NT2/D1 (cell line): ENCODE measurements at places on chromosomes 6 and 20.

DNA sequence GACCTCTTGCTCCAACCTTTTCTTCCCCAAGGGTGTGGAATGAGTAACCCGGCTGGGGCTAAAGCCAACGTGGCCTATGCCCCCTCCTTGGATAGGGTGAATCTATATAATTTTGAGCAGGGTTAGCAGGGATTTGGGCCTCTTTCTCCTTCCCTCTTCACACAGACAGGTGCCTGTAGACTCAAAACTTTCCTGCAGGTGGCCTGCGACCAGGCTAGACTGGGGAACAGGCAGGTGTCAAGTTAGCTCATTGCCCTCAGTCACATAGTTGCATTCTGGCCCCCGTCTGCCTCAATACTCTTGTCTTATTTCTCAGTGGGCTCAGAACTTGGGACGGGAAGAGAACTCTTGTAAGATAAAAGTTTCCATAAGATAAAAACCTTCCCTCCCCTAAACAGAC lies 243.0 kb downstream of the ATXN1 start:
- no peak for DNase-seq

DNA sequence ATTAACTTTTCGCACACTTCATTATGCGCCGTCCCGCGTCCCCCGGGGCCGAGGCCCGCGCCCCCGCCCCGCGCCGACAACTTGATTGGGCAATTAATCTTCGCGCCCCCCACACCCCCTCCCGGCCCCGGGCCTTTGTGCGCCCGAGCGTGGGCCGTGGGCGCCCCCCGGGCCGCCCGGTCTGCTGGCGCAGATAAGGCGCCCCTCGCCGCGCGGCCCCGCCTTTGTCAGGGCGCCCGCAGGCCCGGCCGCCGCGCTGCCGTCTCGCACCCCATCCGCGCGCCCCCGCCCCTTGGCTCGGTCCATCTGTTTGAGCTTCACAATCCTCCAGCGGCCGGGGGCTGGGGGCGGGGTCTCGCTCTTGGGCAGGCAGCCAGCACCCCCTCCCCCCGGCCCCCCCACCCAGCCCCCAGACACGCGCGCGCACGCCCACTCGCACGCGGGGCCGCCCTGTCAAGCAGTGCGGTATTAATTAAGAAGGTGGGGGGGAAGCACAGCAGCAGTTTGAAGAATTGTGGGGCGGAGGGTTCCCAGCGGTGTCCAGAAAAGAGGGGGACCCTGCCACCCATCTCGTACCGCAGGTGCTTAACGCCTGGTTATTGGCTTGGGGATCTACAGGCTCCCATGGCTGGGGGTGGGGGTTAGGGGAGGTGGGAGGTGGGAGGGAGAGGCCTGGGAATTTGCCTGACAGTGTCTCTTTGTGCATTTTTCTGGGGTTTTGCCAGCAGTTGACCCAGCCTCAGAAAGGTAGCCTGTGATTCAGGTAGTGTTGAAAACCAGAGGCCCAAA lies 34.6 kb upstream of the SCRT2 start:
- no peak for DNase-seq

DNA sequence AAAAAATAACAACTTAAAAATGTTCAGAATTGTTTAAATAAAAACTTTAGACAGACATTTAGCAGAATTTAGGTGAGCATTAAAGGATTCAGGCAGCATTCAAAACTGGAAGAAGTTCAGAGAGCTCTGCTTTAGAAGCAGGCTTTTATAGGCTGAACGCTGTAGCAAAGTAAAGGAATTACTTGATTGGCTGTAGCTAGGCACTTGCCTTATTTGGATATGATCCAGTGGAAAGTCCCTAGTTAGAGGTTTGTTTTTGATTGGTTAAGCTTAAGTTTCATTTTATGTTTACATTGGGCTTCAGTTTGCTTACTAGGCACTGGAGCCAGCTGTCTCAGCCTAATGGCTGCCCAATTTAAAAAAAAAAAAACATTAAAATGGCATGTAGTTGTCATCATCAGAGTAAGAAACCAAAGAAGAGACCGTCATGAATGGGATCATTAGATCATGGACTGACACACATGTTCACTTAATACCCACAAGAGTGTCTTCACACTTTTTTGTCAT lies 65.1 kb downstream of the CBFA2T2 start:
- no peak for DNase-seq

- DNase-seq, result no peak
Measured at GRCh38 chr6:161200610-161201370, 73.1 kb downstream of the AGPAT4 start.

- DNase-seq, result no peak
Measured at GRCh38 chr6:7579851-7580250, 10.1 kb upstream of the SNRNP48 start.

GRCh38 chr20:51094221-51094620 lies 71.3 kb upstream of the KCNG1 start:
- DNase-seq, result no peak

DNA sequence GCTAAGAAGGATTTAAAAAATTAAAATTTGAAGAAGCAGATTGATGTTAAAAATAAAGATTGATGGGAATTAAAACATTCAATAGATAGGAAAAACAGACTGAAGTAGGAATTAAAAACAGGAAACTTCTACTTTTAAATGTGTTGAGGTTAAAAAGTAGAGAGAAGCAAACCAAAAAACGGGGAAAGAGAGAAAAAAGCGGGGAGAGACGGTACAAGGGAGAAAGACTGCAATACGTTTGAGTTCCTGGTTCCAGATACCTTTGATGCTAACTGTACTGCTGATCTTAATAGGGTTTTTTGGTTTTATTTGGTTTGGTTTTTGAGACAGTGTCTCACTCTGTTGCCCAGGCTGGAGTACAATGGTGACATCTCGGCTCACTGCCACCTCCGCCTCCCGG lies 27.0 kb downstream of the LOC128125822 start:
- no peak for DNase-seq

- DNase-seq, result no peak
Measured at GRCh38 chr6:115270953-115271352, 789.7 kb downstream of the FRK start.

DNA sequence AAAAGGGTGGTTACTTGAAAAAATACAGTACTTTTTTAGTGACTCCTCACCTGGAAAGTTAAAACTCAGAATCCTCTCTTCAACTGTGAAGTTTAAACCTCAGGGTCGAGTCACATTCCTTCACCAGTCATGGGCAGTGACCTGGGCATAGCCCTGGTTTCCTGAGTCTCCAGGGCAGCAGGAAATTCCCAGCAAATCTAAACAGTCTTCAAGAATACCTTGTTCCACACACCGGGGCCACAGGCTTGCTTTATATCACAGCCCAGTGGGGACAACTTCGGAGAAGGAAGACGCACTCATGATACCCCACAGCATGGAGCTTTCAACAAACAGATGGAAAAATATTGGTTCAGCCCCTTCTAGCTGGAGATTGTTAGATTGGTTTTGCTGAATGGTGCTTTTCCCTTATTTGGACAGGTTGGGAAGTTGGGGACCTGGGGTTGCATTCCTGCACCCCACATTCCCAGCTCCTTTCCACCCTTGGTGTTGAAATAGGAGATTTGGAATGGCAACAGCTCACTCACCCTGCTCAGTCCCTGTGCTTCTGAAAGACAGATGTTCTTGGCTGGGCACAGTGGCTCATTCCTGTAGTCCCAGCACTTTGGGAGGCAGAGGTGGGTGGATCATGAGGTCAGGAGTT lies 113.0 kb upstream of the TMEM170B start:
- no peak for DNase-seq

DNA sequence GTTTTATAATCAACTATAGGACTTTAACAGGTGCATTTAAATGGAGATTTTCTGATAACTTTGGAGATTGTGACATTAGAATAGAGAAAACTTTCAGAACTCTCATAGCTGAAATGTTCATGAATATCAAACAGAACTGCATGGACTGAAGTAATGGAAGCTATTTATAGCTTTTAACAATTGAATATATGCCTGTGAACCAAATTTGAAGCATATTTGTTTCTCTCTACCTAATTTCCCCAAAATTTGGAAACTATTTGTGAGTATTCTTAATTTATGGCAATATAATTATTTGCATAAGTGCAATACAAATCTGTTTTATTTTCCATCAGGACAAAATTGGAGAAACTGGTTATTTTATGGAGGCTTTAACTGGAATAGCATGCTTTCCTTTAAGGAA lies 96.6 kb downstream of the PLG start:
- no peak for DNase-seq

- DNase-seq, result no peak
Measured at GRCh38 chr6:108441141-108441540, 119.6 kb upstream of the FOXO3 start.

DNA sequence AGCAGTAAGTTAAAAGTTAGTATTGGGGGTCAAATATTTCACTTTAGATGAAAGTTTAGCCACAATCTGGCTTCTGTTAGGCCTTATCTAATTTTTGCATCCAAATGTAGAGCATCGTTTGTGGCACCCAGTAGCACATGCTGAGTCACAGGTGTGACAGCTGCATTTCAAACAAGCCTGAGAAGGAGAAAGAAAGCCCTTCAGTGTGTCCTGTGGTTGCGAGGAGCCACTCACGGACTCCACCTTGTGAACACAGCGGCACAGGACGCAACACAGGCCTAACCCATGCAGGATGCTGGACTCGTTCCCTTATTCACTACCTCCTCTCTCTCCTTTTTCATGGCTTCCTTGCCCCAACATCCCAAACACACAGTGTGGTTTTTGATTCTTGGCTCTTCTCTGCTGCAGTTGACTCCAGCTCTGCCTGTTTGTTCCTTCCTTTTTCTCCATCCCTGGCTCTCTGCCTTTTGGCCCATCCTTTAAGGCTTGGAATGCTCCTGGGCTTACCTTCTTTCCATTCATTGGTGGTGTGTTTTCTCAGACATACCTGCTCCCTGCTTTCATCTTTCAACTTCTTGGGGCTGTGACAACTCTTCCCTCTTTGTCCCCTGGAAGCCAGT lies 124.2 kb downstream of the SLC16A10 start:
- no peak for DNase-seq

- DNase-seq, result no peak
Measured at GRCh38 chr6:89404512-89404911, 7.6 kb downstream of the RRAGD start.

- DNase-seq, result no peak
Measured at GRCh38 chr20:12036142-12036541, 118.4 kb downstream of the BTBD3 start.

- DNase-seq, result no peak
Measured at GRCh38 chr20:17109307-17109706, 117.5 kb upstream of the PCSK2 start.

DNA sequence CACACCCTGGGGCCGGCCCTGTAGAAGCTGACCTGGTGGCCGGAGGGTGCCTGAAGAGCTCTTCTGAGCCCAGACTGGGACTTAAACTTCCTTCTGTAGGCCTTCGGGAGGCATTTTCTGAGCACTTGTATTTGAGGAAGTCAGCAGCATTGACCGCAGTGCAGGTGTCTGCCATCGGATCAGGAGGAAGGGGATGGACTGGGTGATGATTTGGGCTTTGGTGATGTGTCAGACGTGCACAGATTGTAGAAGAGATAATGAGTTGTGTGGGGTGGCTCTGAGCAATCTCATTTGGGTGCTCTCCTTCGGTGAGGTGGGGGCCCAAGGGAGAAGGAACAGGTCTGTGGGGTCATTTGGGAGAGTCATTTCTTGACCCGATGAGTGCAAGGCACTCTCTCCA lies 150.9 kb downstream of the ARID1B start:
- no peak for DNase-seq

DNA sequence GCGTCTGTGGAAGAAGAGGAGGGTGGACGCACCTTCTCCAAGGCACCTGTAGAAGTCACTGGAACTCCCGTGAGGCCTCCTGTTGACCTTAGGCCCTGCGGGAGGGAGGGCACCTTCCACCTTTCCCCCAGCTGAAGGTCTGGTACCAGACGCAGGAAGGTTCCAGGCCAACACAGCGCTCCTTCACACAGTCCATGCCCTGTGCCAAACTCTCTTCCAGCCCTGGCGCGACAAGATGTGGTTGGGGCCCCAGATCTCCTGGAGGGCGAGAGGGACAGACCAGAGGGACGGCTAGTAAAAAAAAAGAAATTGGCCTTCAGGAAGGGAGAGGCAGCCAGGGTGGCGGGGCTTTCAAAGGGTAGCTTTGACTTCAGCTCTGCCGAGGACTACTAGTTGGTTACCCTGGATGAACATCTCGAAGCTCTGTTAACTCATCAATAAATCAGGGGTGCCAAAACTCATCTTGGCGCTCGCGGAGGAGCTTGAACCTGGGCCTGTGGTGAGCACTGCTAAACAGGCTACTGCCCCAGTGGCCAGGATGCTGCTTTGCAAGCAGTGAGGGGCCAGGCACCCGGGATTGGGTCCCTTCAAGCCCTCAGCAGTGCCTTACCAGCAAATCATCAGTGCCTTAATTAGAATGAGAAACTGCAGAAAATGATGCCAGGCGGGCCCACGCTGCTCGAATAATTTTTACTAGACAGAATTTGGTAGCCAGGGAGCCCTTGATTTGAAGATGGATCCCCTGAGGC lies 14.9 kb downstream of the AARS2 start:
- DNase-seq, result no peak

DNA sequence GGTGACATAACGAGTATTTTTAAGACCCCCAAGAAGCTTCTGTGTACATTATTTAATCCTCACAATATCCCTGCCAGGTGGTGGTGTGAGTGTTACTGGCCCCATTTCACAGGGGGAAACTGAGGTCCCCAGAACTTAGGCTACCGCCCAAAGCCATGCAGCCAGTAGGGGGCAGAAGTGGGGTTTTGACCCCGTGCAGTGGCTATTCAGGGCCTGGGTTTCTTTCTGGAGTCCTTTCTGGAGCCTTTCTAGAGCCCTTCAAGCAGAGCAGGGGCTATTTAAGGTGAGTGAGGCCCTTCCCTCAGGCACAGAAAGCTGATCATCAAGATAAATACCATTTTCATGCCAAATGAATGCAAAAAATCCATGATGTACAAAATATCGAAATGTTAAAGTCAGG lies 59.0 kb downstream of the CTCFL start:
- DNase-seq, result no peak

DNA sequence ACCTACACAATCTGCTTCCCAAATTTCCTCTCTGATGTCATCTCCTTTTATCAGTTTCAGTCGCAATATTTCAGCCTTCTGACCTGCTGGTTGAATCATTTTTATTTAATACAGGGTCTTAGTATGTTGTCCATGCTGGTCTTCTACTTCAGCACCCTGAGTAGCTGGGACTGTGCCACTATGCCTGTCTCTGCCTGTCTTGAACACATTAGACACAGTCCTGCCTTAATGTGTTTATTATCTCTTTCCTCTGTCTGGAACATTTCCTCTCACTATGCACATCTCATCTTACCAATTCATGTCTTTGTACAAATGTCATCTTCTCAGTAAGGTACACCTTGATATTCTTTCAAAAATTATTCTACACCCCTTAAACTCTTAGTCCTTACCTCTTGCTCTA lies 106.5 kb downstream of the THEMIS start:
- DNase-seq, result no peak

GRCh38 chr6:56820060-56820459 lies 134.8 kb upstream of the BEND6 start:
- no peak for DNase-seq

- DNase-seq, result no peak
Measured at GRCh38 chr20:16011519-16011918, 561.7 kb downstream of the KIF16B start.

- DNase-seq, result peak; percentile 71
Measured at GRCh38 chr20:42483730-42484303, 705.9 kb downstream of the PTPRT start.
